ENCODE measurements at places on chromosomes 5 and 9. TPM values are rescaled to one million over a fixed set of nuclear protein-coding genes. Genes with fewer than 3 reads are reported as not detected.
A peak's percentile ranks its signal among the peaks of the same experiment; 100 is the strongest.

The SPINK14 gene
- not detected for total RNA-seq

The MPDZ gene
- 10.8 TPM for total RNA-seq

GRCh38 chr9:86546712-86547111, 192.5 kb upstream of the TUT7 start:
- DNase-seq, result no peak

GRCh38 chr5:90191352-90192045, 218.1 kb downstream of the CETN3 start:
- no peak for DNase-seq

DNA sequence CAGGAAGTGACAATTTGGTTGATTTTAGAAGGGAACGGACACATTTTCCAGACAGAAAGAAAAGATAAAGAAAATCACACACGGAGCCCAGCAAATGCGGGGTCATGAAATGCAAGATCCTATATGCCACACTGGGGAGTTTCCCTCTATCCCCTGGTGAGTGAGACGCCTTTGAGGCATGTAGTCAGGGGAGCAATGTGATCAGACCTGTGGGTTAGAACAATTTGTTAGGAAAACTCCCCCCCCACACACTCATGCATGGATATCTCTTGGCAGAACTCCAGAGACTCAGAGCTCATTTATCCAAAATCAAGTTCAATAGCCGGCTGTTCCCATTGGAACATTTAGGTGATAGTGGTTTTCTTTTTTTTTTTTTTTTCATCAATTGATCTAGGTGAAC, 71.7 kb upstream of the TRIO start:
- no peak for DNase-seq

DNA sequence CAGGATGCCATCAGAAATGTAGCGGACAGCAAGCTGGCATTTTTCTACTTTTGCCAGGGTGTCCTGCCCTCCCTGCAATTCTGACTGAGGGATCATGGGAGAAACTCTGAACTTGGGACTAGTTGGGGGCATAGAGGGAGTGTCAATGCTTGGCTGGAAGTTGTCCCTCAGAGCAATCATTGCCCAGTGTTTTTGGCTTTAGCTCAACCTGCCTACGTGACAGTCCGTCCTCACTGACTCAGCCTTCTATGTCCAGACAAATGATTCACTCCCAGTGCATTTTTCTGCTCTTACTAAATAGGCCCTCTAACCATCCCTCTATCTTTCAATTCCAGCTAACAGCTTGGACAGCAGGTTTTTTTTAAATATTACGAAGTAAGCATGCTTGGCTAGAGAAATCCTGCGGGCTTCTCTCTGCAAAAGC, 627.4 kb downstream of the TLR4 start:
- peak; percentile 55 for DNase-seq

DNA sequence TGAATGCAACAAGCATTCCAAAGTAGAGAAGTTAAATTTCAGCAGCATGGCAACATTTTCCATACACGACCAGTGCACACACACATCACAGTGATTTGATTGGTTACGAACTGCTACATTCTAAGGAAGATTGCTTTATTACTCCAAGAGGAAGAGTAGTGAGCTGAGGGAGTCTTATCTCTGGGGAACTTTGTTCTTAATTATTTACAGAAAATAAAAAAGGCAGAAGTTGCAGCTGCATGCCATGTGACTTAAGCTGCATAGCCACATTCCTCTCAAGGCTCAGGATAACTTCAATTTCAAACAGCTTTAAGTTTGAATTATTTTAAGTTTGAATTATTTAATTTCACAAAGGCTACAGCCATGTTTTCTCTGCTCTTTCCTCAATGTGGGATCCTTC, 71.6 kb upstream of the HSPB3 start:
- DNase-seq, result no peak

GRCh38 chr5:131757830-131758519, 38.8 kb downstream of the FNIP1 start:
- DNase-seq, result no peak

Data from PC-9 (cell line).